Effector CD8-positive, alpha-beta T cell (primary cell): ENCODE measurements at places on chromosomes 6 and 20.

- DNase-seq: no peak
Measured at GRCh38 chr20:63349516-63349895, 11.6 kb downstream of the CHRNA4 start.

- no peak for DNase-seq
Measured at GRCh38 chr6:7390226-7390878, 744 bp downstream of the RIOK1 start.

DNA sequence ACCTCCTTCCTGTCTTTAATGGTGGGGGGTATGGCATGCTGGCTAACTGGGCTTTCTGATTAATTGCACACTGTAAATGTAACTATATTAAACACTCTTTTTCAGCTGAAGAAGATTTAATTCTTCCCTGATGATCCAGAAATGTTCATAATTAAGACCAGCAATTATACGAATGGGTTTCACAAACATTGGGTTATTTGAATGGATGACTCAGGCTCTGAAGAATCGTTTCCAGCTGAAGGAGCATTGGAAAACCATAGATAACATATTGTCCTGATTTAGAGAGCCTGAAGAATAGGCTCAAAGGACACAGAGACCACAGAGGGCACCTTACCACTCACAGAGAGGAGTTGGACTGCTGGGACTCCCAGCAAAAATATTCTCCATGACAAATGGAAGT lies 130.7 kb upstream of the SSTR4 start:
- DNase-seq: no peak

DNA sequence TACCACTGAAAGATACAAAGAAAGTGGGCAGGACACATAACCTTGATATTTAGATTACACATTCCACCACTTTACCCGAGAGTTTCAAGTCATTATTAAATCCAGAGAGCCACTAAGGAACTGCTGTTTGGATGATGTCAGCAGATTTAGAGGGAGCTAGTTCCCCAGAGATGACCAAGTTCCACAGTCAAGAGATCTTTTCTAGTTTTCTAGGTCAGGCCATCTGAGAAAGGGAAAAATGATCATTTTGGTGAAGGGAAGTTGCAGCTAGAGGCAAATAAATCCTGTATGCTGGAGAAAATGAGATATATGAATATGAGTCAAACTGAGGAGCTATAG lies 147.8 kb downstream of the HS3ST5 start:
- no peak for DNase-seq

- DNase-seq: no peak
Measured at GRCh38 chr6:35149891-35150566, 8.9 kb upstream of the TCP11 start.

GRCh38 chr6:98579941-98580340 lies 254.4 kb upstream of the POU3F2 start:
- no peak for DNase-seq

DNA sequence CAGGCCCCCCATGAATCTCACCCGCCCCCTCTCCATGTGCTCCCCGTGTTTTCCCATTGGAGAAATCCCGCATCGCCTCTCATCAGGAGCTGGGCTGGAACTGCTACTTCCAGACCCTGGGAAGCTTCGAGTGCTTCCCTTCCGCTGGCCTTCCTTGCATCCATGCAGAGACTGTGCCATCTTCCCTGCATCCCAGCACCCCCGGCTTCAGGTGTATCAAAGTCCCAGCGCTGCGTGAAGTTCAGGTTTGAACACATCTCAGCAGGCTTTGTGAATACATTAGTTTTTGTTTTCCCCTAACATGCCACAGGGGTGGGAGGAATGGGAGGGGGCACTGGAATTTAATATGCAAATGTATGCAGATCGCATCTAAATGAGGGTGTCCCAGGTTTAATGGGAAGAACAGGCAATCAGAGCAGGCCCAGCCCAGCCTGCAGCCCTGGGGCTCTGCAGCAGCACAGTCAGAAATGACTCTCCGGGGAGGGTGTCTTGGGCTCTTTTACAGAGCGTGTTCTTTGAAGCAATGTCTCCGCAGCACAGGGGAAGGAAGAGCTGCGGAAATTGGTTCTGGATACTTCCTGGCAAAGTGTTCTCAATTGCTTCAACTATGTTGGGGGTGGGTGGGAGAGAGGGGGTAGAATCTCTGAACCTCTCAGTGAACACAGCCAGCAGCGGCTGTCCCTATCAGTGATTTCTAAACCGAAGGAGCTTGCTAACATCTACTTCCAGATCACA lies 8.3 kb upstream of the MMP9 start:
- no peak for DNase-seq

DNA sequence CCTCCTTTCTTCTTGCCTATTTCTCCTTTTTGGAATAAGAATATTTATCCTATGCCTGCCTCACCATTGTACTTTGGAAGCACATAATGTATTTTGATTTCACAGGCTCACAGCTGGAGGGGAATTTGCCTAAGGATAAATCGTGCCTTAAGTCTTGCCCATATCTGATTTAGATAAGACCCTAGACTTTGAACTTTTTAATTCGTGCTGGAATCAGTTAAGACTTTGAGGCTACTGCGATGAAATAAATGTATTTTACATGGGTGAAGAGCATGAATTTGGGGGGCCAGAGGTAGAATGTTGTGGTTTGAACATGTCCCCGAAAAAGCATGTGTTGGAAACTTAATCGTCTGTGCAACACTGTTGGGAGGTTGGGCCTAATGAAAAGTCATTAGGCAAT lies 648.8 kb downstream of the EPHA7 start:
- no peak for DNase-seq

DNA sequence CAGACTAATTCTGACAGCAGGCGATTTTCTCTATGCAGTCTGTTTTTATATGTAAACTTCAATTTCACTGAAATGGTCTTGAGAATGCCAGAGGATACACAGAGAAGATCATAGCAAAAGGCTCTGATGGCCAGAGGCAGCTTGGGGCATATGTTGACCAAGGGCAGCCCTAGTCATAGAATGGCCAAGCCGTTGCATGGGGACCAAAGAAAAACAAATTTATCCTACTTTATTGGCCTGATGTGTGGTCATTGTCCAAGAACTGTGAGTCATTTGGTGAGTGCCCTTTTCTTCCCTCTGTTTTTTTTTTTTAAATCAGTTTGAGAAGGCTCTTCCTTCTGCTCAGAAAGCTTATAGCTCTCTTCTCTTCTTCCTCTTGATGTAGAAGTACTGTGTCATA lies 5.8 kb downstream of the HDGFL1 start:
- no peak for DNase-seq

DNA sequence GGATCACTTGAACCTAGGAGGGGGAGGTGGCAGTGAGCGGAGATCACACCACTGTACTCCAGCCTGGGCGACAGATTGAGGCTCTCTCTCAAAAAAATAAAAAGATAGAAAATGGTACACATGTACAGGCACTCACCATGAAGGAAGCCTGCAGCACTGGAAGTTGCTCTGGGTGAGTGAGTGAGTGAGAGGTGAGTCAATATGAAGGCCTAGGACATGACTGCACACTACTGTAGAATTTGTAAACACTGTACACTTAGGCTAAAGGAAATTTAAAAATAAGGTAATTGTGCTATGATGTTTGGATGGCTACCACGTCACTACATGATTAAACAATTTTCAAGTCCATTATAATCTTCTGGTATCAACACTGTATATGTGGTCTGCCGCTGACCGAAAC lies 216.2 kb downstream of the FOXC1 start:
- DNase-seq: no peak

GRCh38 chr6:149129371-149130077 lies 188.0 kb upstream of the TAB2 start:
- no peak for DNase-seq

GRCh38 chr6:7261032-7261841 lies 51.8 kb downstream of the SSR1 start:
- DNase-seq: no peak

DNA sequence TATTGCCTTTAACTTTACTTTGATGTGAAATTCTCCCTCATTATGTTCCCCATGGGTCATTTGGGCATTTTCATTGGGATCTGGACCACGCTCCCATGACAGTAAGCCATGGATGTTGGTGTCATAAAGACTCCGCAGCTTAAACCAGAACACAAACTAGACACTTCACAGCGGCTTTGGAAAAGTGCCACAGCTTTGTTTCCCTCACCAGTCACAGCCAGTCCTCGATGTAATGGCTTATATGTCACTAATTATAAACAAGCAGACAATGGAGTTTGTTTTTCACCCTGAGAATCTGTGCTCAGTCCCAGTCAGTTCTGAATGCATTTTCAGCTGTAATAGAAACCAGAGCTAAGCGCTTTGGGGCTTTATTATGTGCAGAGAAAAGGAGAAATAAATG lies 23.2 kb upstream of the DAAM2 start:
- DNase-seq: no peak

DNA sequence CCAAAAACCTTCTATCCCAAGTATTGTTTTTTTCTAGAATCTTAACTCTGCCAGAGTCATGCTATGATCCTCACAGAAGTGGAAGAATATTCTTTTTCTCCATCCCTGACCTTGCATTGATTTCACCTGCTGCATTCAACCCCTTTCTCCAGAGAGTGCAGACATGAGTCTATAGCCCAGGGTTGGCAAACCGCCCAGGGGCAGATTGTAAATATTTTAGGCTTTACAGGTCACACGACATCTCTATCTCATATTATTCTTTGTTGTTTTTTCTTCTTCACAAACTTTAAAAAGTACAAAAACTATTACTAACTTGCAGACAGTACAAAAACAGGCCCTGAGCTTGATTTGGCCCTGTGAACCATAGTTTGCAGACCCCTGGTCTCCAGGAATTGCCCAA lies 112.1 kb upstream of the ASF1A start:
- no peak for DNase-seq

DNA sequence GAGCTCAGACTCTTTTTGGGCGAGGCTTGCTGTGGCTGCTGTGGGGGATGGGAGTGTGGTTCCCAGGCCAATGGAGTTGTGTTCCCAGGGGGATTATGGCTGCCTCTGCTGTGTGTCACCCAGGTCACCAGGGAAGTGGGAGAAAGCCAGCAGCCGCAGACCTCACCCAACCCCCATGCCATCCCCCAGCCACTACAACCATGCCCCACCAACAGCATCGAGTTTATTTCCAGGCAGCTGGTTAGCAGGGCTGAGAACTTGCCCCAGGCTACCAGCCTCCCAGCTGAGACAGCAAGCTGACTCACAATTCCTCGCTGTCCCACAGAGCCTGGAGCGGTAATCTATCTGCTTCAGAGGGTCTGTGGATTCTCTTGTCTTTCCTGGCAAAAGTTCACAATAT lies 331.7 kb downstream of the FRK start:
- no peak for DNase-seq

DNA sequence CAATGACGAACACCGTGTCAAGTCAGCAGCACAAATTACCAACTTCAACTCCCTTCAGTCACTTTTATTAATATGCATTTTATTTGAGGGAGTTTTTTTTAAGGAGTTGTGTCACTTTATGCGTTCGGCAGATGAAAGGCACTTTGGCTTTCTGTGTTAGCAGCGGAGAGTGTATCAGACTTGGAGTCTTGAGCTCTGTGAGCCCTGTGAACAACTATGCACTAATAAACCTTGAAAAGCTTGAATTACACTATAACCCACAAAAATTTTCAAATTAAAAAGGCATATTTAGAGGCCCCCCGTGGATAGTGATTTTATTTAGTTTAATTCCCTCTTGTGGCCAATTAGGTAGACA lies 335.3 kb upstream of the NT5E start:
- no peak for DNase-seq

DNA sequence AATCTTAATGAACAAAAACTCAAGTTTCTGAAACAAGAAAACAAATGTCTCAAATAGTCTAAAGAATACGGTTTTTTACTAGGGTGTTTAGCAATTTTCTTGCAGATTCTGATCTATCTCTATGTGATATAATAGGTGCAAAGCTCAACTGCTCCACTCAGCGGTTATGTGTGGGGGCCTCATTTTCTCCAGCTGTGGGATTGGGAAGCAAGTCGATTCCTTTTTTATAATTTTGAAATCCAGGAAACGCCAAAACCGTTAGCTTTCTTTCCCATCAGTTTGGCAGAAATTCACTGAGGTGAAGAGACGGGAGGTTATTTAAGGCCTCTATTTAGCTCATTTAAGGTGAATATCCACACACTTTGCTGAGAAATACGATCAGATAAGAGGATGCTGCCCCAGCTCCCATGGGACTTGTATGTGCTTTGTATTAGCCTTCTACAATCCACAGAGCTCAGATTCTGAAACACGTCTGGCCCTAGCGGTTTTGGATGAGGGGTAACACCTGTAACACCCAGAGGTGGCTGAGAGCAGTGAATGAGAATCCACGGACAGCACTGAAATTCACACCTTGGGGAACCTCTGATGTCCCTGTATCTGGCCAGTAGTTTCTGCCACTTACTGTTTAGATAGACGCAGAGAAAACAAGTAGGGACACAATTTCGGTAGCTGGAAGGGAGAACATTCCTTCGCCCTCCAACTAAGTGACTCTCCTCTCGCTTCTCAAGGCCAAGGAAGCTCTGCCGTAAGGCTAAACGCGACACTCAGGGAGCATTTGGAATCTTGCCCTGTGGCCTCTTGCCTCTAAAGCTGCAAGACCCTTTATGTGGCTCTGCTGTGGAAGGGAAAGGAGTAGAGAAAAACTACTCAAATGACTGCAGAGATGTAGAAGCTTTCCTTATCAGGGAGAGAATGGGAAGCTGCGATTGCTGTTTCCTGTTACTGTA lies 6.5 kb upstream of the BCAS4 start:
- no peak for DNase-seq

GRCh38 chr6:33313105-33313708 lies 671 bp downstream of the TAPBP start:
- DNase-seq: peak; percentile 29

- DNase-seq: no peak
Measured at GRCh38 chr20:7843613-7844012, 96.6 kb downstream of the HAO1 start.

- DNase-seq: no peak
Measured at GRCh38 chr6:118719351-118720124, 68.1 kb upstream of the CEP85L start.

GRCh38 chr6:45376310-45377042 lies 1.3 kb downstream of the SUPT3H start:
- no peak for DNase-seq

DNA sequence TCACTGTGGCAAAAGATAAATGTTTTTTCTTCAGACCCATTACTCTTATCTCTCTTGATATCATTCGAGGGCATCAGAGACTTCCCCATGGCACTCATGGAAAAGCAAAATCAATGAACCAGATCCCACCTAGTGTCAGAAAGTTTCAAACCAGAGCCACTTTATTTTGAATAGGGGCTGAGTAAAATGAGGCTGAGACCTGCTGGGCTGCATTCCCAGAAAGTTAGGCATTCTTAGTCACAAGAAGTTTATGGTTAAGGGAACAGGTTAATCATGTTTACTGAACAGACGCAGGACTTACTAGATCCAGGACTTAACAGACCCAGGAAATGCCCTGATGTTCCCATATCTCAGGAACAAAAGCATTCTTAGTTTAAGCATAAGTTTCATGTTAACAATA lies 369.9 kb downstream of the BTBD3 start:
- DNase-seq: no peak

GRCh38 chr6:116385921-116386320 lies 15.2 kb downstream of the DSE start:
- DNase-seq: no peak

- no peak for DNase-seq
Measured at GRCh38 chr6:114342826-114343781, at the start of gene HS3ST5. Gene HS3ST5, minus strand, starts transcription at chr6:114343023. Its CDS starts 280,178 bp downstream, at chr6:114062845.
